G401 (cell line): ENCODE measurements at places on chromosomes 5 and 9.
A peak's percentile ranks its signal among the peaks of the same experiment; 100 is the strongest.

DNA sequence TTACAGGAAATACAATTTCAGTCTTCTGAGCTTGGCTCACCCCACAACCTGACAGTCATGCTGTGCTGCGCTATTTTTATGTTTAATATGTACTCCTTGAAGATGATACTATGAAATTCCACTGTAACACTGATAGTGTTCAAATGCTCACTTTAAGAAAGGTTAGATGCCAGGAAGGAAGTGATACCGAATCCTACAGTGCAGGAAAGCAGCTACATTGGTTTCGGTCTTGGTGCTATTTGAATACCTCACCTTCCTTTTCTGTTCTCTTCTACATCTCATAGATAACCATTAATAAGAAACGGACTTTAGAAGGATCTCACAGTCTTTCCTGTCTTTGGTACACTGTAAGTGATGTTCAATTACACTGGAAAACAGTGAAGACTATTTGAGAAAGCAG, 117.6 kb downstream of the SEMA5A start:
- no peak for DNase-seq

DNA sequence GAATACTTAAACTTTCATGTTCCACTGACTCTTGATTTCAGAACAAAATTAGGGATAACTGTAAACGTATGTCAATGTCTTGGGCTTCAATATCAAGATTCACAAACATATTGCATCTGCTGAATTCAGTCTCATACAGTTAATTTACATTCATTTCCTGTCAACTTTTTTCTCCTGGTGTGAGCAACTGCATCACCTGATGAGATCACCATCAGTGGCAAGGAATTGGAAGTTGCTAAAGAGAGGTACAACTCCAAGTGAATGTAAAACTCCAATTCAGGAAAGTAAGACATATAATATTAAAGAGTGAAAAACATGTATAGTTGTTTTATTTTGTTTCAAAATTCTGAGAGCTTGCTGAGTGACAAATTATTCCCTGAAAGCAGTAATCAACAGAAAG, 1336.2 kb upstream of the C9orf72 start:
- no peak for DNase-seq

DNA sequence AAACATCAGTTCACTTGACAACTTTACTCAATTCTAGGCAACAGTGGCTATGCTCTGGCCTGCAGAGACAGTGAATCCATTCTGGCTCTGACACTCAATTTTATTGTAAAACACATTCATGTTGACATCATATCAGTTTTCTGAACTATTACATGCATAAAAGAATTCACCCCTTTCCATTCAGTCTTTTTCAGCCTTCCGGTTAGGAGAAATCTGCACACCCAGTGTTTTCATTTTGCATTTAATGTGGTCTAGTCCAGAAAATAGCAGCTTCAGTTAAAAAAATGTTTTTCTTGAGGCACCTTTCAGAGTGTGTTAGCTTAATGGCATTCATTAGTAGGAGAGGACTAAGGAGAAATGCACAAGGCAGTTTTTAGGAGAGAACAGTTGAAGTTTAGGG, 95.1 kb downstream of the PBX3 start:
- DNase-seq = no peak

GRCh38 chr5:3377831-3378230, 217.8 kb upstream of the IRX1 start:
- no peak for DNase-seq

GRCh38 chr9:95876138-95876444, 600 bp downstream of the ERCC6L2 start:
- no peak for DNase-seq

DNA sequence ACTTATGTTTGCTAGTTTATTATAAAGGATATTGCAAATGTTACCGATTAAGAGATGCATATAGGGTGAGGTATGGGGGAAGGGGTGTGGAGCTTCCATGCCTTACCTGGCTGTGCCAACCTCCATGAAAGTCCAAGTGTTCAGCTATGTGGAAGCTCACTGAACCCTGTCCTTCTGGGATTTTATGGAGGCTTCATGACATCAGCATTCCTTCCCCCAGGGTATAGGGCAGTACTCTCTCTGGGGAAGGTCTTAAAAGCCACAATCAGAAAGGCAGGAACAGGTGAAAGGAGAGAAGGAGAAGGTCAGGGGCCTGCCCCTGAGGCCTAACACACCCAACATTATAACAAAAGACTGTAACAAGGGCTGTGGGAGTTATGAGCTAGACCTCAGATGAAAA, 592.6 kb downstream of the PDE4D start:
- DNase-seq = no peak

- no peak for DNase-seq
Observed at GRCh38 chr5:80255431-80255810, 427 bp downstream of the SERINC5 start.

DNA sequence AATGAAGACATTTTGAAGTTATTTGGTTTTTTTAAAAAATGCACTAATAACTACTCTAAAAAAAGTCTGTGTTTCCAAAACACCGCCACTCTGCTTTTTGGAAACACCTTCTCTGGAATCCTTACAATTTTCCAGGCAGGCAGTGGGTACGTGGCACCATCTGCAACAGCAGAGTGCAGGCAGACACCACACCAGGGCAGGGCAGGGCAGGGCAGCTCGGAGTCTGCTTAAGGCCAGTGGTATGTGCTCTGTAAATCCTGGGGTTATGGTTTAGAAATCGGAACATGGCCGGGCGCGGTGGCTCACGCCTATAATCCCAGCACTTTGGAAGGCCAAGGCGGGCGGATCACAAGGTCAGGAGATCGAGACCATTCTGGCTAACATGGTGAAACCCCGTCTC, 97.6 kb downstream of the TLE1 start:
- DNase-seq = no peak

DNA sequence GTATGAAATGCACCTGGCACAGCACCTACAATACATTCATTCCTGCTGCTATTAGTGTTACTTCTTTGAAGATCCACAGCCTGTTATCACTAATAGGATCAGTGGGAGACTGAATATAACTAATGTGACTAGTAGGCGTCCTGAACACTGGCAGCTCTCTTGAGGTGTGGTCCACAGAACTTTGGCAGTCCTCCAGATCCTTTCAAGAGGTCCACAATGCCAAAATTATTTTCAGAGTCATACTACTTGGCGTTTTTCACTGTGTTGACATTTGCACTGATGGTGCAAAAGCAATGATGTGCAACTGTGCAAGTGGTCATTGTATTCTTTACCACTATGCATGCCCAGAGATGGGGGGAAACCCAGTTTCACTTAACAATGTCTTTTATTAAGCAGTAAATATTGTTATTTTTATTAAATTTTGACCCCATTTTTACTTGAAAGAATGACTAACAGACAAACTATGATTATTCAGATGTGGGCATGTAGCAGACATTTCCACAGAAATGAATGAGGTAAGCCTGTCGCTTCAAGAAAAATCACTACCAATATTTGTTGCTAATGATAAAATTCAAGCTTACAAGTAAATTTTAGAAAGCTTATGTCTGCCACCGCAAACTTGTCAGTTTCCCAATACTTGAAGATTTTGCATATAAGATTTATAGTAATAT, 48.9 kb downstream of the ADRB2 start:
- DNase-seq = no peak

- DNase-seq = no peak
Observed at GRCh38 chr9:18477719-18478118, 3.8 kb downstream of the ADAMTSL1 start.

GRCh38 chr5:158639881-158640592, 459.7 kb downstream of the EBF1 start:
- DNase-seq = peak; percentile 19

DNA sequence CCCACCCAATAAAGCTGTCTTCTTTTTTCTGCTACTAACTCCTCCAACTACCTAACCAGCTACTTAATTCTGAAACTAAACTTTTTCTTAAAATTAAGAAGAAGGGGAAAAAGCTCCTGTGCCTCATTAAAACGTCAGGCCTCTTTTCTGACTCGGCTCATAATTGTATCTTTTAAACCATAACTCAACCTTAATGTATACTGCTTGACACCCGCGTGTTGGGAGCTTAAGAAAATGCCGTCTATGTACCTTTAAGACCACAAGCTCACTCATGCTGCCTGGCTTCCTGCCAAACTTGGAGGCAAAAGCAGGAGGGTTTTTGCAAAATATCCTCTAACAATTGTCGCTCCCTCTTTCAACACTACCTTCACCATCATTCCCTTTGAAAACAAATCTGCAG, 5.0 kb downstream of the EBF1 start:
- peak; percentile 88 for DNase-seq

GRCh38 chr9:20441711-20442423, 180.4 kb downstream of the MLLT3 start:
- no peak for DNase-seq

GRCh38 chr5:957748-958485, 50.7 kb upstream of the NKD2 start:
- no peak for DNase-seq
